ENCODE measurements at places on chromosomes 5 and 9. TPM values are rescaled to one million over a fixed set of nuclear protein-coding genes. Genes with fewer than 3 reads are reported as not detected.

PCDHGB7 gene
- 7.4 TPM for total RNA-seq

- no peak for DNase-seq
Measured at GRCh38 chr5:125274938-125275724, 528.7 kb upstream of the ZNF608 start.

GRCh38 chr5:136642976-136643375 lies 277.6 kb upstream of the TRPC7 start:
- no peak for DNase-seq

DNA sequence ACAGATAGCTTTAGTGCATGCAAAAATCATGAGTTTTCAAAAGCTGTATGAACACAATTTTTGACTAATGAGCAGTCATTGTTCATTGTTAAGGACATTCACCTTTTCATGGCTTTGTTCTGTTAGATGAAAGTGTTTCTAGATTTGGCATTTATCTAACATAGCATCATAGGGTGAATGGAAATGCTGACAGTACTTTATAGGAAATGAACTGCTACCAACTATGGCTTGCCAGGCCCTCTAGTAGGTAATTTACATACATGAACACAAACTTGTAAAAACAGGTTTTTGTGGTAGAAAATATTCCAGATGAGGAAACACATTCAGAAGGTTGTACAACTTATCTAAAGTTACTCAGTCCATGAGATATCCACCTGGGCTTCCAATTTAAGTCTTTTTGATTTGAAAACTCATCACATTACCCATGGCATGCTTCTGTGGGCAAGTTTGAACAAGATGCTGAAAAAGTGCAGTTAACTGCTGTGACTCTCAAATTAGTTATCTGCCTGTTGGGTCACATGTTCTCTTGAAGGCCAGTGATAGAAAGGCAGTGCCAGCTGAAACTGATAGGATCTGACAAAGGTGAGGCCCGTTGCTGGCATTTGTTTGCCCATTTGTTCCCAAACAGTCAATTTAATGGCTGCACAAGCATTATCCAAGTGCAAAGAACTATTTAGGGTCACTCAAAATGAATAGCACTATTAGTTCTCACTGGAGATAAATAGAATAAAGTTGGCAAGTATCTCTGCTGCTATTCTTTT lies 399.1 kb downstream of the MAN2A1 start:
- DNase-seq: no peak

TAF1L gene
- not detected for total RNA-seq

- DNase-seq: no peak
Measured at GRCh38 chr5:129120158-129120581, 25.6 kb downstream of the ISOC1 start.

GRCh38 chr5:177109810-177110209 lies 23.1 kb downstream of the FGFR4 start:
- no peak for DNase-seq

- no peak for DNase-seq
Measured at GRCh38 chr9:87276851-87277261, 220.8 kb upstream of the DAPK1 start.

GRCh38 chr9:130107234-130107861 lies 53.6 kb downstream of the GPR107 start:
- peak; percentile 87 for DNase-seq

GRCh38 chr9:110316261-110317075 lies 21.2 kb downstream of the TXNDC8 start:
- no peak for DNase-seq

Measured in SK-MEL-5 (cell line).